ENCODE measurements at places on chromosomes 13 and 19.

- DNase-seq = peak; percentile 94
Observed at GRCh38 chr19:7391218-7391670, 42.5 kb downstream of the ARHGEF18 start.

DNA sequence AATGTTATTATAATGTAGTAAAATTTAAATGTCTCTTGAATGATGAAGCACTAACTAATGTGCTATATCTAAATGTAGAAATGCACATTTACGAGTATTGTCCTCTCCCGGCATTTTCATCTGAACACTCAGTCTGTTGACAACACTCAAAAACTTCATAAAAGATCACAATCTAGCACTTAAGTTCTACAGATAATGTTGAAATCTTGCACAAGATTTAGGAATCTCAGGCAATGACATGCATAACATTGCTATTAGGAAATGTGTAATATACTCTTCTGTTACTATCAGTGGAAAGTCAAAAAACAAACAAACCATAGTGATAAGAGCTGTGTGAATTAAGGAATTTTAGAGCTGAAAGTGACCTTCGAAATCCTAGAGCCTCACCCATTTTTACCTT is 37.5 kb upstream of the XPO4 start:
- no peak for DNase-seq

DNA sequence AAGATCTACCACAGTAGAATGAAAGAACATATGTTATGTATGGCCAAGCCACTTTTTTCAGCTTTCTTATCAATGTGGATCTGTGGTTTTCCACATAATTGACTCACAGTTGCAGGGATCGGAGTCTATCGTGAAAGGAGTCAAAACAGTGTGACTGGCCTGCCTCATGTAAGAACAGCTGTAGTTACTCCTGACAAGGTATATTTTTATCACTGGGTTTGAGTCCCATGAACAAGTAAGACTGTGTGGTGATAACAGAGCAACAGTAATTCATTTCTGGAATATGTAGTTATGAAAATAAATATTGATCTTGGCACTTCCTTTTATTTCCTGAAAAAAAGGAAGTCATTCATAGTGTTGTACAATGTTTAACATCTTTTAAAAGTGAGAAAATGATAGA is 416.6 kb downstream of the KLF12 start:
- DNase-seq = peak; percentile 37

DNA sequence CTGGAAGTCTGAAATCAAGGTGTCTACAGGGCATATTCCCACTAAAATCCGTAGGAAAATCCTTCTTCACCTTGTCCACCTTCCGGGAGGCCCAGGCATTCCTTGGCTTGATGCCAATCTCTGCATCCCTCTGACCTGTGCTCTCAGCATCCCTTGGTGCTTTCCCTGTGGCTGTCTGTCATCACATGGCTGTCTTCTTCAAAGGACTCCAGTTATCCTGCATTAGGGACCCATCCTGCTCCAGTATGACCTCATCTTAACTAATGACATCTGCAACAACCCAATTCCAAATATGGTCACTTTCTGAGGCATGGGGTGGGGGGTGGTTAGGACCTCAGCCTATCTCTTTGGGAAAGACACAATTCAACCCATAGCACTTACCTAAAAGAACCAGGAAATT is 423.8 kb downstream of the IRS2 start:
- no peak for DNase-seq

GRCh38 chr19:46945694-46946489 is 73.7 kb upstream of the NPAS1 start:
- no peak for DNase-seq

DNA sequence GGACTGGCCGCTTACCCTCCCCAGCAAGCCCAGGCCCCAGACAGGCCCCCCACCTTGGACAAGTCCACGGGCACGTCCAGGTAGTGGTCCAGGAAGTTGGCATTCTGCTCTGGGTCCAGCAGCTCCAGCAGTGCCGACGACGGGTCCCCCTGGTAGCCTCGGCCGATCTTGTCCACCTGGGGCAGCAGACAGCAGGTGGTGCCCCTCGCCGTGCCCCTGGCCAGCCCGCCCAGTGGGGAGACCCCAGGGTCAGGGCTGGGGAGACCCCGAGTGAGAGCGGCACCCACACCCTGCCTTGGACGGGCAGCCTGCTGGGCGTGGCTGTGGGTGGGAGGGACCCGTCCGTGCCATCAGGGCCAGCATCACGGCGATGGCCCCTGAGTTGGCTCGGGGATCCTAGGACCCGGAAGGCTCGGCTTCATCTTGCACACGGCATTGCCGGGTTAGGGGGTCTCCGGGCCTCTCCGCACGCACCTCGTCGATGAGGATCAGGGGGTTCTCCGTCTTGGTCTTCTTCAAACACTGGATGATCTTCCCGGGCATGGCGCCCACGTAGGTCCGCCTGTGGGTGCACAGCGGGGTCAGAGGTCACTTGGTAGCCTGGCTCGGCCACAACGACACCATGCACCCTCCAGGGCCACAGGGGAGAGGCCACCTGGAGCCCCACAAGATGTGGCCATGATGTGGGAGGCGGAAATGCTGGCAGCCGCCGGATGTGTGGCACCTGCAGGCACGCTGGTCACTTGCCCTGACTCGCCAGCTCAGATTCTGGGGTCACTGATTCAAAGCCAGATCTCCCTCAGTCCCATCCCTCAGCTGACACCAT is 6.3 kb downstream of the RPL36 start:
- DNase-seq = peak; percentile 47

GRCh38 chr13:100211016-100211710 is 122.3 kb downstream of the PCCA start:
- no peak for DNase-seq

DNA sequence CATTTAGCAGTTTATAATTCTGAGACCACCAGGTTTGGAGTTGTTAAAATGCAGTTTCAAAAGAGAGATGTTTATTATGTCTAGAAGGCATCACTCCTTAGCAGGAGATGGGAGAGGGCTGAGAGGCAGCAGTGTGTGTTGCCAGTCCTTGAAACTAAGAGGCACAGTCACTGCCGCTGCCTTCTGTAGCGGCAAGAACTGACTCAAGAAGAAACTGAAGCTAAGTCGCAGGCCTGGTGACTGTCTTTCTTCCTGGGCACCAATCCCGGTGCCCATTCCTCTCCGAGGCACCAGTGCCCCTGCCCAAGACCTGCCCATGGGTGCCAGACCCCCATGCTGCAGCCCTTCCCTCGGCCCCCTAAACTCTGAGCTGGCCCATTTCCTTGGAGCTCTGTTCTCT is 20.1 kb downstream of the N4BP2L1 start:
- DNase-seq = no peak

DNA sequence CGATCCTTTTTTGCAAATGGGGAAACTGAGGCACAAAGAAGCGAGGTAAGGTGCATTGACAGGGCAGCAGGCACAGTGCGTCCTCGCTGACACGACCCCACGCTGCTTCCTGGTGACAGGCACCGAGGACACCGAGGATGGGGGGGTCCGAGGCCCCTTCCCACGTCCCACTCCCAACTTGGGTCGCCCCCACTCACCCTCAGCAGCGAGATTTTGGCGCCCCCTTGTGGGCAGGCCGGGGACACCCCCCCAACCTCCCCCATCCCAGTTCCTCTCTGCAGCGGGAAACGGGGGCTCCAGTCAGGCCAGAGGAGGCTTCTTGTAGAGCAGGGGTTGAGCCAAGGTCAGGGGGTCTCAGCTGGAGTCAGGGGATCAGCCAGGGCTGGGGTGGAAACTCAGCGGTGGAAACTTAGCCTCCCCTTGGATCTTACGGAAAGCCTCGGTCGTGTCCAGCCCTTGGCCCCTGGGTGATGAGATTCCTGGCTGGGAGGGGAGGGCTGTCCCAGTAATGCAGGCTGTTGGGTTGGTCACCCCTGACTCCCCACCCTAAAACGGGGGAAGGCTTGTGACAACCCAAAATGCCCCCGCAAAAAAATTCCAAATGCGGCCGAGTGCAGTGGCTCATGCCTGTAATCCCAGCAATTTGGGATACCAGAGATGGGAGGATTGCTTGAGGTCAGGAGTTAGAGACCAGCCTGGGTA is 8.2 kb downstream of the SMIM24 start:
- no peak for DNase-seq

GRCh38 chr13:95643936-95644598 is 439 bp downstream of the DZIP1 start:
- DNase-seq = peak; percentile 49

- DNase-seq = no peak
Observed at GRCh38 chr13:88085036-88085435, 413.9 kb downstream of the SLITRK5 start.

DNA sequence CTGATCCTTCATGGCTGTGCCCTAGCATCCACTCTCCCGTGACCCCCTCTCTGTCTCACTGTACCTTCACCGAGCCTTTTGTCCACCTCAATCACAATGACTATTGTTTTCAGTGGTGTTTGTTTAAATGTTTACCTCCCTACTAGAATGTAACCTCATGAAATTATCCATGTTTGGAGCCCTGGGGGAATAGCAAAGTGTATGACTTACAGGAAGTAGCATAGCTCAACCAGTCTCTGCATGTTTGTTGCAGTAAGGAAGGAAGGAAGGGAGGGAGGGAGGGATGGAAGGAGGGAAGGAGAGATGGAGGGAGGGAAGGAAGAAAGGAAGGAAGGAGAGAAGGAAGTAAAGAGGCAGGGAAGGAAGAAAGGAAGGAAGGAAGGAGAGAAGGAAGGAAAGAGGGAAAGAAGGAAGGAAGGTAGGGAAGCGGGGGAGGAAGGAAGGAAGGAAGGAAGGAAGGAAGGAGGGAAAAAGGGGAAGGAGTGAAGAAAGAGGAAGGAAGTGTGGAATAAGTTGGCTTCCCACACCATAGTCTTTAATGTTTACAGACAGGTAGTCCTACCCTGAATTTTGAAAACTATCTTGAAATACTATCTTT is 421.4 kb downstream of the COG6 start:
- DNase-seq = no peak

DNA sequence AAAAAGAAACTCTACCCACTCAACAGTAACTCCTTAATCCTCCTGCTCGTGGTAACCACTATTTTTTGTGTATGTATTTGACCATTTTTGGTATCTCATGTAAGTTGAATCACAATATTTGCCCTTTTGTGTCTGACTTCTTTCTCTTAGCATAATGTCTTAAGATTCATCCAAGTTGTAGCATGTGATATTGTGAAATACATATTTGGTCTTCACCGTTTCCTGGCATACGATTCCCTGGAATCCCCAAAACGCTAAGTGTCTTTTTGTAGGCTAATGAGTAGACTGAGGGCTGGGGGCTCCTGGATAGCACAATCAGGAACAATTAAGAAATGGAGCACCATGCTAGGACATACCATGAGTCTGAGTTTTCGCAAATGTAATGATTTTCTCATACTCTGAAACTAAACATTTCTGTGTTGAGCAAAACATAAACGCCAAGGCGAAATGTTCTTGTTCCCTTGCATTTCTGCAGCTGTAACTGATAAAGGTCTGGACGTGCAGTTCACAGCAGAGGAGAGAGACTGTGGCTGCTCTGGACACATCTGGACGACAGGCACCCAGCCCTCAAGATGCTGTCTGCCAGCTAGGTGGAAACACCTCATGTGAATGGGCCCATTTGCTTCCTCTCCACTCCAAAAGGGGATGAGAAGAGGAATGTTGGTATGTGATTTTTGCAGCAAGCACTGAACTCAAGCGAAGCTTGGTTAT is 38.4 kb downstream of the BRD4 start:
- DNase-seq = no peak

DNA sequence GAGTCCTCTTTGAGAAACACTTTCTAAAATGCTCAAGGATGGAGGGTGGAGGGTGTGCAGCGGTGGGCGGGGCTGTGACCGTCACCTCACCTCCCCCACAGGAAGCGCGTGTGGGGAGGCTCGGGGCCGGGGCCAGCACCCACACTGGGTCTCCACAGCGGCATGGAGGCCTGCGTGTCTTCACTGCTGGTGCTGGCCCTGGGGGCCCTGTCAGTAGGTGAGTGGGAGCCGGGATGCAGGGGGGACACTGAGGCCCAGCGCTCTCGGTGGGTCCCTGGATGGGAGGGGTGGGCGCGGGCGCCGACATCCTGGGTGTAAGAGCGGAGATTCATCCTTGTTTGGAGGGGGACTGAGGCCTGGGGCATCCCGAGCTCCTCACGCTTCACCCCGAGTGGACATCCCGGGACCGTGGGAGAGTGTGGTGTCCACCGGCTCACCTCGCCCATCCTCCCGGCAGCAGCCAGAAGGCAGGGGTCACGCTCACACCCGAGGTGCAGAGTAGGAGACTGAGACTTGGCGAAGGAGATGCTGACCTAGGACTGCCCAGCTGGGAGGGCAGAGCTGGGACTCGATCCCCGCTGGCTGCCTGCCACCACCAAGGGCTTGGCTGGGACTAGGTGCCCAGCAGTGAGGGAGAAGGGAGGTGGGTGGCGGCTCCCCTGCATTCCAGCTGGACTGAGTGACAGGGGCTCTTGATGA is at the start of gene GZMM:
GZMM (plus strand) TSS at position 144 of the 699 bp plus-strand sequence; CDS start at position 163, 19 bp downstream.
- DNase-seq = no peak

GRCh38 chr19:54158812-54159351 is 639 bp downstream of the LENG1 start:
- DNase-seq = no peak

DNA sequence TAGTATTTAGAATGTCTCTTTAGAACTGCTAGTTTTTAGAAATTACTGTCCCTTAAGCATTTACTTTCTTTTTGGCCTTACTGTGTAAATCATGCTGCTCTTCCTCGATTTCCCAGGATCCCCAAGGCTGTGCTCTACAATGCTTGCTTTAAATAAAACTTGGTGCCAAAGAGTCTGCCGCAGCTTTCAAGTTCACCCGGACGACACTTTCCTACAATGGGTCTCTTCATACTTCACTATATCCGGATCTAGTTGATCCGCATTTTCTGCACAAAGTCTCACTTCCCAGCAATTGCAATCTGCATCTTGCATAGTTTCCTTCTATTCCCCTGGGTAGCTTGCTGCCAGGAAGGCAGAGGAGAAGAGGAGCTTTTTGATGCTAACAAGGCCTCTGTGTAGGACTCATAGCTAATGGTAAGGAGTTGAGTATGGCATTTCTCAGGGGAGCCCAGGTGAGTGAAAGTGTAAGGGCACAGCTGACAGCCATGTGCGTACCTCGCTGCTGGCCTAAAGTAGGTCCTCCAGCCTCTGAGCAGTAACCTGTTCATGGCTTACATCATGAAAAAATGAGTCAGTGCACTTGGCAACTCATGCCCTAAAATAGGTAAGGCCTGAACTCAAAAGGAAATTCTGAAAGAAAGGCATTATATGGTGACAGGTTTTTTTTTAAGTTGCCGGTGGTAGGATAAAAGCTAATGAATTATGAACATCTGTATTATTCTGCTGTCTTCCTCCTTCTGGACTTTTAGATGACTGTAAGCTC is 101.6 kb downstream of the ENOX1 start:
- no peak for DNase-seq

All from Daoy (cell line).